GDM1 (cell line): ENCODE measurements at places on chromosomes 12 and 14.

DNA sequence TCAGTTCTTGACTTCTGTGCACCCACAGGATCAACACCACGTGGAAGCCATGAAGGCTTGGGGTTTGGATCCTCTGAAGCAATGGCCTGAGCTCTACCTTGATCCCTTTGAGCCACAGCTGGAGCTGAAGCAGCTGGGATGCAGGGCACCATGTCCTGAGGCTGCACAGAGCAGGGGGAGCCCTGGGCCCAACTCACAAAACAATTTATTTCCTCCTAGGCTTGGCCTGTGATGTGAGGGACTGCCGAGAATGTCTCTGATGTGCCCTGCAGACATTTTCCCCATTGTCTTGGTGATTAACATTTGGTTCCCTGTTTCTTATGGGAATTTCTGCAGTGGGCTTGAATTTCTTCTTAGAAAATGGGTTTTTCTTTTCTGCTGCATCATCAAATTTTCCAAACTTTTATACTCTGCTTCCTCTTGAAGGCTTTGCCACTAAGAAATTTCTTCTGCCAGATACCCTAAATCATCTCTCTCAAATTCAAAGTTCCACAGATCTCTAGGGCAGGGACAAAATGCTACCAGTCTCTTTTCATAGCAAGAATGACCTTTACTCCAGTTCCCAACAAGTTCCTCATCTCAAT, 288.2 kb downstream of the CCDC59 start:
- DNase-seq = no peak

GRCh38 chr12:30936036-30936435, 9.5 kb downstream of the TSPAN11 start:
- DNase-seq = no peak

- no peak for DNase-seq
Observed at GRCh38 chr14:54797986-54798385, 104.6 kb downstream of the GCH1 start.

DNA sequence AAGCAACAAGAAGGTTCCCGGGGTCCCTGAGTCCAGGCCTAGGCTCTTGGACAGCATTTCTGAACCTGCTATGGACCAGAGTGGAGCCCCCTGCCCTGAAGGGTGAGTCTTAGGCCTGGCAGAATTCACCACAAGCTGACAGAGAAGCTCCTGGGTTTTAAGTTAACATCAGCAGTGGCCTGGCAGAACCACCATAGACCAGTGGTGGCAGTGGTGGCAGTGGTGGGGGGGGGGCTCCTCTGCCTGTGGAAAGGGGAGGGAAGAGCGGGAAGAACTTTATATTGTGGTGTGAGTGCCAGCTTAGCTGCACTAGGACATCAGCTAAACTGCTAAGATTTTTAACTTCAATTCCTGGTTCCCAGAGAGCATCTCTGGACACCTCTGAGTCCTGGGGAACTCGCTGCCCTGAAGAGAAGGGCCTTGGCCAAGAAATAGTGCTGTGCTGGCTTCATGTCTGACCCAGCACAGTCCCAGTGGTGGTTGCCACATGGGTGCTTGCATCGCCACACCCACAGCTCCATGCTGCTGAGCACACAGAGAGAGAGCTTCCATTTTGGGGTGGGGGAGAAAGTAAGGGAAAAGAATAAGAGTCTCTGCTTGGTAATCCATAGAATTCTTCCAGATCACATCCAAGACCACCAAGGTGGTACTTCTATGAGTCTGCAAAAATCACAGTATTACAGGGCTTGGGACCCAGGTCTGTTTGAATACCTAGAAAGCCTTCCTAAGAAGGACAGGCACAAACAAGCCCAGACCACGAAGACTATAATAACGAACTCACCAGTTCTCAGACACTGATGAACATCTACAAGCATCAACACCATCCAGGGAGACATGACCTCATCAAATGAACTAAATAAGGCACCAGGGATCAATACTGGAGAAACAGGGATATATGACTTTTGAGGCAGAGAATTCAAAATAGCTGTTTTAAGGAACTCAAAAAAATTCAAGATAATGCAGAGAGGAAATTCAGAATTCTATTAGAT, 20.4 kb upstream of the RNF212B start:
- no peak for DNase-seq

DNA sequence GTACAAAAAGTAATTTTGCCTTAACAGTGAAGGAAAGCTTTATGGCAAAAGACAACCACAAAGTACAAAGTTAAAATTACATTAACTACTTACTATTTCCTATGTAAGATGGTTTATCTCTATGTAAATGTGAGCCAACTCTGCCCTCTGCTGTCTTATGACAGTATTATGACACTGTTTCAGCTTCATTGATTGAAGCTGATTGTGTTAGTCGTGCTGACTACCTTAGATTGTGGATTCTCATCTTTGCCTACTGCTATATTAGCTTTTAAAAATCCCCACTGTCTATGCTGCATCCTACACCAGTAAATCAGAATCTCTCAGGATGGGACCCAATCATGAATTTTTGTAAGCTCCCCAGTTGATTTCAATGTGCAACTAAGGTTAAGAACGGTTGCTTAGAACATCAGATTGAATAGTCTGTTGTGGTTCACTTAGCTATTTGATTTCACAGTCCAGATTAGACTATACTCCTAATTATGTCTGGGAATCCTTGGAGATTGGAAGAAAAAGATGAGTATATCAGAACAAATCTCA, 12.2 kb upstream of the SPTB start:
- DNase-seq = peak; percentile 41

DNA sequence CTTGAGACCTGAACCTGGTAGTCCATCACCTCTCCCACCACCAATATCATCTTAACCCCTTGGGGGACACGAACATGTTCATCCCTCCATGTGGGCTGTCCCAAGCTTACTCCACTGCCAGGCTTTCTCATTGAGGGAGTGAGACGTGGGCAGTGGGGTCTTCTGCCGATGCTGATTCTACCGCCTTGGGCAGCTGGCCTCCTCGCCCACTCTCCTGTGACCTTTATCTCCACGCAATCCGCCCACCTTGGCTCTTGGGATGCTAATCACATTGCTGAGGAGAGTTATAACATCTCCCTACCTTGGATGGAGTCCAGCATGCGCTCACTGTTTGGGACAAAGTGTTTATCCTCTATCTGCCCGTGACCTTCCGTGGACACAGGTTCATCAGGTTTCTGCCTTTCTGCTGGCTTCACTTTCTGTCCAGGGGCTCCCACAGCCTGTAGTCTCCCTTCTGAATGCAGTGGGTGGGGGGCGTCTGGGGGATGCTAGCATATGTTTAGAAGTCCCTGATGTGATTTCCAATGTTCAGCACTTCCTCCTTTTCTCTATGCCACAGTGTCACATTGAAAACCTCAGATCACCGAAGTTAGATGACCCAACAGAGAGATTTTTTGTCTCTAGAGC, 53.2 kb upstream of the ESRRB start:
- DNase-seq = no peak

DNA sequence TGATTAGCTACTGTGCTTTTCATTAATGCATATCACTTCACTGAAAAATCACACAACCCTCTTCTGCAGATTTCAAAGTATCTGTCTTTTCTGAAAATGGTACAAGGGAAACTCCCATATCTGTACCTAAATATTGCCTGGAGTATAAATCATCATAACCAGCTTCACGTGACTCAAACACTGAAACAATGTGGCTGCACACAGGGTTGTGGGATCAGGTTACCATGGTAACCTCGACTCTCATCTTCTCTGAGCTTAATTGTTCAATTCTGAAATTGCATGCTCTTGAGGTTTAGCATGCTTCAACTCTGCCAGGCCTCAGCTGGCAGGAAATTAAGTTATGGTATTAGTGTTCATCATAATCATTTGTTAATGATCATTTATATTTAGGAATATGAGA, 77.5 kb upstream of the CPSF6 start:
- DNase-seq = no peak

GRCh38 chr12:123807670-123808069, 45.6 kb downstream of the DNAH10 start:
- no peak for DNase-seq

DNA sequence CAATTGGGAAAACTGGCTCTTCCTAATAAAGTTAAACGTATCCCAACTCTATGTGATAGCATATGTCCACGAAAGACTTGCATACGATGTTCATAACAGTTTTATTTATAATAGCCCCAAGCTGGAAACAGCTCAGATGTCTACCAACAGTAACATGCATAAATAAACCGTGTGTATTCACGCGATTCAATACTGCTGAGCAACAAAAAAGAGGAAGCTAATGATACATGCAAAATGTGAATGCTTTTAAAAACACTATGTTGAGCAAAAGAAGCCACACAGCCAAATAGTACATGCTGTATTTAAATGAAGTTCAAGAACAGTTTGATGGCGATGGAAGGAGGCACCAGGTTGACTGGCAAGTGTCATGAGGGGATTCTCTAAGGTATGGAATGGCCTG, 55.7 kb downstream of the TRIM9 start:
- no peak for DNase-seq

DNA sequence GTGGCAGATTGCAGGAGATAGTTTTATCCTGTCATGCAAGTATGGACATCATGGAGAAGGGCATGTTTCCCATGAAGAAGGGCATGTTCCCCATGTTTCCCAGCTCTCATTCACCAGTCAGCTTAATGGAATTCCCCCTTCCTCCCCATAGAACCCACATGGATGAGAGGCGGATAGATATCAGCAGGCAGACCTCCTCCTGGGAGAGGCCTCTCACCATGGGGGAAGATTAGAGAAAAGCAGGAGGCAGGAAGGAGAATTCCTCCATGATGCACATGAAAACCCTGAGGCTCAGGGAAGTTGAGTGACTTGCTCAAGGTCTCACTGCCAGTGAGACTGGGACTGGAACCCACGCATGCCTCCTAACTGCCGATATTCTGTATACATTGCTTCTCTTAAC, 92.9 kb upstream of the FOXN3 start:
- DNase-seq = no peak

DNA sequence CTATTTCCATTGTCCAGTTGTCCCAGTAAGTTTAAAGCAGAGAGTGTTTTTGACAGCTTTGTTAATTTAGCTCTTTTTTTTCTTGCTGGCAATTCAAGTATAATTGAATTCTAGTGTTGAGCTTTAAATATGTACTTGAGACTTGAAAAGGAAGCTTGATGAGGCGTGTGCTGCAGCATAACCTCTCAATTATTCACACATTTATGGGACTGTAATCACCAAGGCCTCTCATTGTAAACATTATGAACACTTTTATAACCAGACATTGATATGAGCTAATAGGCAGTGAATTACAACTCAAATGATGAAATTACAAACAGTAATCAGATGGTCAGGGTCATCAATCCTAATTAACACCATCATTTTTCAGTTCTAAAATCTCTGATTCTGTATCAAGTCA, 378.0 kb upstream of the DDHD1 start:
- DNase-seq = no peak

GRCh38 chr12:86903159-86903558, 647.0 kb upstream of the MGAT4C start:
- no peak for DNase-seq
